ENCODE measurements at places on chromosomes 4 and X. TPM values are rescaled to one million over a fixed set of nuclear protein-coding genes. Genes with fewer than 3 reads are reported as not detected.

The FMR1 gene
- total RNA-seq: 18.6 TPM

The C4orf50 gene
- total RNA-seq: not detected

DNA sequence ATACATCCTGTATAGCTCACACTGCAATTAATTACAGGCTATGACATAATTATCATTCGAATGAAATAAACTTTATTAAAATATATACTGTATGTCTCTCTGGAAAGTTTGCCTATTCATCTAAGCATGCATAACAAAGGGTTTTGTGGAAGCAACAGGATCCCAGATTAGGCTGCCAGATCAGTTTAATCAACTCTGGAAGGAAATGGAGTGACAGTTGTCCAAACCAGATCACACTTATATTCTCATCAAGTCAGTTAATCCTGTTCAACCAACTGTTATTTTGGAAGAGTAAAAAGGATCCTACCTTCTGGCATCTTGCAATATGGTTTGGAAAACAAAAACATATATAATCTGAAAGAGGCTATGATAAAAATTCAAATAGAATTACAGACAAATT is 312.2 kb downstream of the FAT4 start:
- H3K36me3 ChIP-seq: no peaks in the 10 kb centered on the region
- H3K4me1 ChIP-seq: no peaks in the 10 kb centered on the region
- no peak overlapping the region for H3K4me3 ChIP-seq
- H3K27me3 ChIP-seq: no peaks in the 10 kb centered on the region

- H3K36me3 ChIP-seq: no peaks in the 10 kb centered on the region
- peaks cover 5% of the 10 kb centered on the region for H3K4me1 ChIP-seq
- no peaks in the 10 kb centered on the region for H3K27me3 ChIP-seq
- H3K4me3 ChIP-seq: no peak overlapping the region
- H3K27ac ChIP-seq: peak overlapping the region; percentile 35
- DNase-seq: peak; percentile 47
Observed at GRCh38 chr4:107379054-107379869, 340.8 kb downstream of the PAPSS1 start.

DNA sequence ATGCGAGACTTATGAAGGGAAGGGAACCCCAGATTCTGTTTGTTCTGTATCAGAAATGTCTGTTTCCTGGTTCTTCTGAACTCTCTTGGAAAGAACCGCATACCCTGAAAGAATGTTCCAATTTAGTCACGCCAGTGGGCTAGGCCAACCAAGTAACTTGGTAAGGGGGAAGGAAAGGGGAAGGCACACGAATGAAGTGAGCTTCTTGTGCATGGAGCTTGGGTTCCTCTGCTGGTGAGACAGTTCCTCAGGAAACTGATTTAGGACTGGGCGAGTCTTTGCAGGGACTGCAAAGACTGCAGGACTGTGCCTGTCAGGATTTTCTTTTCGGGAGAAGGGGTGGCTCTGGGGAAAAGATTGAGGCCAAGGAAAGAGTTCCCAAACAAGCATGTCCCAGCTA is 35.6 kb downstream of the FRMPD3 start:
- no peak overlapping the region for H3K4me3 ChIP-seq
- DNase-seq: no peak
- H3K36me3 ChIP-seq: no peaks in the 10 kb centered on the region
- no peaks in the 10 kb centered on the region for H3K4me1 ChIP-seq

- no peaks in the 10 kb centered on the region for H3K4me1 ChIP-seq
- no peak overlapping the region for H3K4me3 ChIP-seq
- H3K36me3 ChIP-seq: no peaks in the 10 kb centered on the region
Observed at GRCh38 chr4:89334311-89334710, 26.7 kb upstream of the GPRIN3 start.

- H3K27ac ChIP-seq: no peak overlapping the region
- H3K36me3 ChIP-seq: no peaks in the 10 kb centered on the region
- no peak for DNase-seq
- H3K4me1 ChIP-seq: no peaks in the 10 kb centered on the region
- H3K27me3 ChIP-seq: peaks cover 13% of the 10 kb centered on the region
Observed at GRCh38 chr4:140463614-140464013, 34.5 kb downstream of the MGAT4D start.

DNA sequence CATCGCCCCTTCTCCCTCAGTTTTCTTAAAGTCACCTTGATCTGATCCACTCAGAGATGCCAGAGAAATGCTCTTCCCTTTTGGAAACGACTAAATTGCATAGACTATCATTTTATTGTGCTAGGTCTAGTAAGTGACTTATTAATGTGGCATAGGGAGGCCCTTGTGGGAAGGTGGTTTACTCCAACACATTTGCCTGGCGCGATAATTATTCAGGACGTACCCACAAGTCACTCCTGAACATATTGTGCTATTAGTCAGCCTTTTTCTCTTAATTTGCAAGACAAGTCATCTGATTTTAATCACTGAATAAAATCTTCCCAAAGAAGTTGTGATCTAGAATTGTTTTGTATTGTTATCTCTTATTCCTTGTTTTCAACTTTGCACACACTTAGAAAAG is 7.6 kb downstream of the ENPEP start:
- no peak overlapping the region for H3K27ac ChIP-seq
- no peak overlapping the region for H3K4me3 ChIP-seq
- H3K27me3 ChIP-seq: no peaks in the 10 kb centered on the region
